ENCODE measurements at places on chromosomes 1 and 21.

DNA sequence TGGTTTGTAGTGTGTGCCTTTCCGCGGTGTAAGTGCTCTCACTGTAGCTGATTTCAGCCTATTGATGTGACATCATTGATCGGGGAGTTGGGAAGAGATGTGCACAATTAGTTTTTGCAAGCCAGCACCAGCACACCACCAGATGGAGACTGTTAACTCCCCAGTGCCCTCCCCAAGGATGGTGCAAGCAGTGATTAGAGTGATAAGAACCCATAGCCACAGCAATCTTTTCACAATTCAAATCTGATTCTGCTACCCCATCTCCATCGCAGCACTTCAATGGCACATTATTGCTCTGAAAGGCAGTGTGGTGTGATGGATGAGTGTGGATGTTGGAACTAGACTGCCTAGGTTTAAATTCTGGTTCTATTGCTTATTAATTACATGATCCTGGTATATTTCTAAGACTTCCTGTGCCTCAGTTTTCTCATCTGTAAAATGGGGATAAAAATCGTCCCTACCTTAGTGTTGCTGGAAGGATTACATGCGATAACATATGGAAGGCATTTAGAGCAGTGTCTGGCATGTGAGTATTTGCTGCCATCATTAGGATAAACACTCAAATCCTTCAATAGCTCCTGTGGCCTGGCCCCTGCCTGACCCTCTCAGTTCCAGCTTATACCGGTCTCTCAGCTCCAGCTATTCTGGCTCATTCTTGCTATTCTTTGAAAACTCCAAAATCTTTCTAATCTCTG, 6.7 kb downstream of the CSF3R start:
- no peak for DNase-seq

- no peak for DNase-seq
These were observed 18.0 kb upstream of the RABGGTB start for GRCh38 chr1:75768016-75768415.

GRCh38 chr21:16741141-16741665, 771.6 kb upstream of the CXADR start:
- DNase-seq, result no peak

DNA sequence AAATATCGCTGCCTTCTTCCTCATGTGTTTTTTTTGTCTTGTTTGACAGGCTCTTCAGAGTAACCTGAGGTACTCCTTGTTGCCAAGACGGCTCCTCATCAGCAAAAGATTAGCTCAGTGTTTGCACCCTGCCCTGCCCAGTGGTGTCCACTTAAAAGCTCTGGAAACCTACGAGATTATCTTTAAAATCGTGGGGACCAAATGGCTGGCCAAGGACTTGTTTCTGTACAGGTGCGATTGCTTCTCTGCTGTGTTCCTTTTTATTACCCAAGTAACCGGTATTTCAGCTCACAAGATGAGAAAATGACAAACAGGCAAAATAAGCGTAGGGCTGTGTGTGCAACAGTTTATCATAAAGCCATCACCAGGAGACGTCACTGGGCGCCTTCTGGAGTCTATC, 42.4 kb downstream of the DOP1B start:
- no peak for DNase-seq

- no peak for DNase-seq
These were observed 6.9 kb upstream of the SLC35F3 start for GRCh38 chr1:233897325-233898162.
